ENCODE measurements at places on chromosomes 3 and 15.

DNA sequence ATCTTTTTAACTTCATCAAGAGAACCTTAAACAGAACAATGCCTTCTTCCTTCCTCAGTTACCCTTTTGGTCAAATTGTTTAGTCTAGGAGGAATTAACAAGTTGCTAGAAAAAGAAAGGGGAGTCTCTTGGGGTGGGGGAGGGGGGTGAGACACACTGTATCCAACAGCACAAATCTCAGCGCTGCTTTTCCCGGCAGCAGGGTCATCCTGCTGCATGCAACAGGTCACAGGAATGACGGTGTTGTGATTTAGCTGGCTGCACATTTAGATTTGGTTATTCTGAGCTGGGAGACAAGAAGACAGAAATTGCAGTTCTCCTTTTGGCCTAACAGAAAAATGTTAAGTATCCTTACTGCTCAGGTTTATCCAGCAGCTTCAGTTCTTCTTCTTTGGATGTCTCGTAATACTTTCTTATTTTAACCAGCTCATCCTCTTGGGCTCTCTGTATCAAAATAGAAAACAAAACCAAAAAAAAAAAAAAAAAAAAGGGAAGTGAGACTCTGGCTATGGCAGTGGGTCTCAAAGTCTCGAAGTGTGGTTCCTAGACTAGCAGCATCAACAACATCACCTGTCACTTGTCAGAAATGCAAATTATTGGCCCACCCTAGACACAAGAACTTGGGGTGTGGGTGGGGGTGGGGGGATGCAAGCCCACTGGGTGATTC, 190.5 kb downstream of the GREM1 start:
- DNase-seq, result no peak

DNA sequence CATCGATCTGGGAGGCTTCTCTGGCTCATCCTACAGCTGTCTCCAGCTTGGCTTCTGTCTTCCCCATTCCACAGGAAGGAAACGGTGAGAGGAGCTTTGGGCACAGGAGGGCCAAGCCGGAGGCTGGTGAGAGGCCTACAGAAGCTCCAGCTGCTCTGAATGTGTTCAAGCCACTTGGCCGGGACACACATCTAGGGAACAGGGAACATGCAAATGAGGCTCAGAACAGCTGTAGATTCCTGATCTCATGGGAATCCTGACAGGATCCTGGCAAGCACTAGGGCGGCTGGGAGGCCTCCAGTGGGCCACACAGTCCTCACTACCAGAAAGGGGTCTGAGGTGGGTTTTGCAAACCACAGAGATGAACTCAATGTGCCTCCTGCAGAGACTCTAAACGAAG, 13.7 kb downstream of the SEMA5B start:
- no peak for DNase-seq

DNA sequence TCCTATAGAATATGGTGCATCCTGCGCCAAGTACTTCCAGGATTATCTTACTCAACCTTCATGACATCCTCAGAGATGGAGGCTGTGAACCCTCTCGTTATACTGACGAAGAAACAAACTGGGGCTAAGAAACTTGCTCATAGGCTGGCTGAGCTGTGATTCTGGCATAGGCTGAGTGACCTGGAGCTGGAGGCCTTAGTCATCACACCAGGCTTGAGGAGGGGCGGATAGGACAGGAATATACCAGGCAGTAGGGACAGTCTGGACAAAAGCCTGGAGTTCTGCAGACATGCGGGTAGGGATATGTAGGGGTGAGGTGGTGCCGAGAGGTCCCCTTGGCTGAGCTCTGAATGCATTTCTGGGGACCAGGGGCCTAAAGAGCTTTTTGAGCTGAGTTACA, 18.1 kb downstream of the HEMK1 start:
- DNase-seq, result no peak

- DNase-seq, result no peak
These were observed 114.5 kb downstream of the EPHA3 start for GRCh38 chr3:89221924-89222323.

DNA sequence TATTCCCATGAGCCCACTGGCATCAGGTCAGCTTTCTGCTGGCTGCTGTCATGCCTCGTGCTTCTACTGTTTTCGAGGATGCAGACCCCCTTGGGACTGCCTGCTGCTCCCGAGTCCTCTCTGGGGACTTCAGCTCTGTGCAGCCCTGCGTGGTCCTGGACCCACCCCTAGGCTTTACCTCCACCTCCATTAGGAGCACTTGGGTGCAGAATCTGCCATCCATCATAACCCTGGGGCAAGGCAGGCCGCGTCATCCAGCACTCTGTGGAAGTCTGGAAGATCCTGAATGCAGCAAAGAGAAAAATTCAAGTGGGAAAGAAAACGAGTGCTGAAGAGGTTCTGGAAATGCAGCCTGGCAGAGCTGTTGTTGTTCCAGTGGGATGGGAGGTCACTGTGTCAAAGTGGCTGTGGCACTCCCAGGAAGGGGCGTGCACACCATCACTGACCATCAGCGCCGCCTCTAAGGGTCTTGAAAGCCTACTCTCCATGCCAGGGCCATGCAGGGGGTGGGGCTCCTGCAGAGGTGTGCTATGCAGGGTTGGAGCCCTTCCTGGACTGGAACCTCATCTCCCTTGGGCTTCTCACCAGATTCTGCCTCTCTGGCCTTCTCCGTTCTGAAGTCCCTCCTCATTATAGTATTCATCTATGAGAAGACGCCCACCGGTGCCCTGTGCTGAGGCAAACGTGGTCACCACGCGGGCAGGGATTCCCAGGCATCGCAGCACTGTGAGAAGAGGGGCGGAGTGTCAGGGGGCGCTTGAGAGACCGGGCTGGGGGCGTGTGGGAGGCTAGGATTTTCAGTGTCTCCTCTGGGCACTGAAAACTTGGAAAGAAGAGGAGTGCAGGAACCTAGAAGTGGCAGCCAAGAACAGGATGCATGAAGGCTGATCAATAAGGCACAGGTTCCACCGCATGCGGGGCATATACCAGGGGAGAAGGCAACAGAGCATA, 12.5 kb downstream of the EPB42 start:
- no peak for DNase-seq

DNA sequence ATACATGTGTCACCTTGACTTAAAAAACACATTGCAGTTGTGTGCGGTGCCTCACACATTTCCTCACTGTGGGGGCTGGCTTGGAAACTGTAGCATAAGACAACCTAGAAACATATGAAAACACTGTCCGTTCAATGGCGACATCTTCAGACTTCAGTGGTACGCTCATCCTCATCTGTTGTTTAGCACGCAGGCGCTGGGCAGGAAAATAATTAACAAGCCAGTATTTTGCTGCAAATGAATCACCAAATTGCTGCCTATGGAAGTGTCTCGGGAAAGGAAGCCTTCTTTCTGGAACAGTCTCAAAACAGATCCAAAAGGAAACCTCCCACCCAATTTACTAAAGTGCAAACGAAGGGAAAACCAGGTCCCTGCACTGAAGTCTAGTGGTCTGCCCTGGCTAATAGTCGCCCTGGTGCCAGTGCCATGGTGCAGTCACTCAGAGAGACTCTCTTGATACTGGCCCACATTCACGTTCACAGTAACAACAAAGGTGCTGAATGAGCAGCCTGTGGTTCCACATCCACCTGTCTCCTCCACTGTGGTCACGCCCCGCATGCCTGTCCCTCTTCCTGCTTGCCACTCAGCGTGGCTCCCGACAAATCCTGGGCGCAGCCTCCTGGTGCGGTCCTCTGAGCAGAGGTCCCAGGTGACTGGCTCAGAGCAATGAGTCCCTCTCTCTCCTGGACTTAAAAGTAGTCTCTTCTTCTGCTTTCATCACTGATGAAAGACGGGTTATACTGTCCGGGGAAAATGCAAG, 35.6 kb upstream of the MUC13 start:
- DNase-seq, result no peak

DNA sequence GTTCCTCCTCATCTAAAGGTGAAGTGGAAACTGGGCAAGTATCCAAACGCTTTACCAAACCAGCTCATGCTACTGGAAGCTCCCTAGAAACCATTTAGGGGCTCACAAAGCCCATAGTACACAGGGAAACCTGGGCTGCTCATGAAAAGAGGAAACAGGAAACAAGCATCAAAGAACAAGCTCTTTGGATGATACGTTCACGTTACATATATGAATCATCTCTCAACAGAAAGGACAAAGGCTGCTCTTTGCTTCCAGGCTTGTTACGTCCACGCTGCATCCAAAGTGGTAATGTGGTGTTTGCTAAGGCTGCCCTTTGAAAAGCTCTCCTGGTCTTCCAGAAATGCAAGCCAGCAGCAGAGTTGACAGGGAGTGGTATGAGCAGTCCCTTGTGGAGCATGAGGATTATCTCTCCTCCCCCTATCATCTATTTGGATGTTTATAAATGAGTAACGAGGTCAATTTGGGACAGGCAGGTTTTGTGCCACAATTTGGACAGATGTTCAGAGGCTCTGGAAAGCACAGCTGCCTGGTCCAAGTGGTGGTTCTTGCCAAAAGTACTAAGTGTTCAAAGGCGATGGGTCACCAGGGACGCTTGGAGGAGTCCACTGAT, 98.0 kb upstream of the RORA start:
- peak; percentile 4 for DNase-seq

DNA sequence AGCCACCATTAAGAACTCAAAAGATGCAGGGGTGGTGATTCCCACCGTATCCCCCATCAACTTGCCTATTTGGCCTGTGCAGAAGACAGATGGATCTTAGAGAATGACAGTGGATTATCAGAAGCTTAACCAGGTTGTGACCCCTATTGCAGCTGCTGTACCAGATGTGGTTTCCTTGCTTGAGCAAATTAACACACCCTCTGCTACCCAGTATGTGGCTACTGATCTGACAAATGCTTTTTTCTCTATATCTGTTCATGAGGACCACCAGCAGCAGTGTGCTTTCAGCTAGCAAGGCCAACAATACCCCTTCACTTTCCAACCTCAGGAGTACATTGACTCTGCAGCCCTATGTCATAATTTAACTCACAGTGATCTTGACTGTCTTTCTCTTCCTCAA, 8.6 kb upstream of the MCF2L2 start:
- DNase-seq, result no peak

GRCh38 chr3:94311651-94312050, 248.8 kb downstream of the NSUN3 start:
- no peak for DNase-seq

DNA sequence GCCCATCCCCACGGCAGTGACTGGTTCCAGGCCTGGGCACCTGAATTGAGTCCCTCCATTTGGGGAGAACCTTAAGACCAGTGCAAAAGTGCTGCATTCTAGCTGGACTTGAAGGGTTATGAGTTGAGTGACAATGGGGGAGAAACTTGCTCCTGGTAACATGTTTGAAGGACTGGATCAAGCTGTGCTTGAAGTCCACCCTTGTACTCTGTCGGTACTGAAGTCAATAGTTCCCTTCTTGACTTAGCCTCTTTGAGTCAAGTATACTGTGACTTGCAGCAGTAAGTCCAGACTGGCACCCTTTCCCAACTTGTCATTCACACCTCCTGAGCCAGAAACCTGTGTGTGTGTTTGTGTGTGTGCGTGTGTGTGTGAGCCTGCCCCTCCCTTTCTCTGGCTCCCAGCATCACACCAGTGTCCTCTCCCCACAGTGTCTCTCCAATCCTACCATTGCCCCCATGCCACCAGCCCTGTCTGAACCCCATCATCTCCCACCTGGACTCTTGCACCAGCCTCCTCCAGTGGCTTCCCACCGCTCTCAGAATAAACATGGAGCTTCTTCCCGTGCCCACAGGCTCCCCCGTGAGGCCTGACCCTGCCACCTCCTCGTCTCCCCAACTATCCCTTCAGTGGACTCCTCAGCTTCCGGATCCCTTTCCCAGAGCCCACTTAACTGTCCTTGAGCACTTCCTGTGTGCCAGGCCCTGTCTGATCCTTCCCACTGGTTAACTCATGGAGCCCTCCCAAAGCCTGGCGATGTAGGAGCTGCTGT, 10.2 kb upstream of the FBLN2 start:
- no peak for DNase-seq

DNA sequence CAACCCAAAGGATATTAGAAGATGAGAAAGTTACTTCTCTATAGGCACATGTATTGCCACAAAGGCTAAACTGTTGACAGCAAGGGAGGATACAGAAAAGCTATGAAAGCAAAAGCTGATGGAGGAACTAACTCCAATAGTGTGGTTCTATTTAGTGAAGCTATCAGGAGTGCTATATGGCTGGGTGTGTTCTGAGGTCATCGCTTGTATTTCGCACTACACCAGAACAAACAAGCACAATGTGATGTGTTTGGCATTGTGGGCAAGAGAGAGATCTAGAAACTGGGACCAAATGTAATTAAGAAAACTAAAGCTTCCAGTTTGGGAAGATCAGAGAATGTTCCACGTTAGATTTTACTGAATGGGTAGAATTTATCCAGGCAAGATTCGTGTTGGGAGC, 220.4 kb upstream of the UMPS start:
- no peak for DNase-seq

DNA sequence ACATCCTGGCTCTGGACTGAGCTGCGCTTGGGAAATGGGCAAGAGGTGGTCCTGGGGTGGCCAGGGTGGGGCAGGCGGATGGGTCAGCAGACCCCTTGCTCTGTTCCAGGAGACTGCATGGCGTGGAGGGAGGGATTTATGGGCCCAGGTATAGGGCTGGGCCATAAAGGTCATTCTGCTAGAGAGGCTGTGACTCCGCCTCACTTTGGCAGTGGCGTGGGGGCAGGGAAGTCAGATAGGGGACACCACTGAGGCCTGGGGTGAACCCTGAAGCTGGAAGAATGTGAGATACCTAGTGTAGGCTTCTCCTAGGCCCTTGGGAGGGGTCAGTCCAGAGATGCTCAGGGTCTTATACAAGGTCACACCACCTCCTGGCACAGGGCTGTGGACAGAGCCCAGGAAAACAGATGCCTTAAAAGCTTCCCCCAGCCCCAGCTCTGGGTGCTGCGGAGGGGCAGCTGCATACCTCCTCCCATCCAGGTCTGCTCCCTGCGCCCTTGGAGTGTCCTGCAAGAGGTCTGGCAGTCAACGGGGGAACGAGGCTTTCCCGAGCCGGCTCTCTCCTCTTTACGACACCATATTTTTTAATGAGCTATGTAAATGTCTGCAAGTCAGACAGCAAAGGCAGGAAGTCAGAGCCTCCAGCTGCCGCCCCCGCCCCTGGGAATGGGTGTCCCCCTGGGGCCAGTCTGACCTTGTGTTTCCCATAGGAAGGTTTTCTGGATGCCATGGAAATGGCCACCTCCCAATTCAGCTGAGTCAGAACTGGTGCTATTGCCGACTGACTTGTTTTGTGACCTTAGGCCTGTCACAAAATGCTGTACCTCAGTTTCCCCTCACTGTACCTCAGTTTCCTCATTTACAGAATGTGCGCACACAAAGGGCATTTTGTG, 26.3 kb downstream of the LINGO1 start:
- no peak for DNase-seq

DNA sequence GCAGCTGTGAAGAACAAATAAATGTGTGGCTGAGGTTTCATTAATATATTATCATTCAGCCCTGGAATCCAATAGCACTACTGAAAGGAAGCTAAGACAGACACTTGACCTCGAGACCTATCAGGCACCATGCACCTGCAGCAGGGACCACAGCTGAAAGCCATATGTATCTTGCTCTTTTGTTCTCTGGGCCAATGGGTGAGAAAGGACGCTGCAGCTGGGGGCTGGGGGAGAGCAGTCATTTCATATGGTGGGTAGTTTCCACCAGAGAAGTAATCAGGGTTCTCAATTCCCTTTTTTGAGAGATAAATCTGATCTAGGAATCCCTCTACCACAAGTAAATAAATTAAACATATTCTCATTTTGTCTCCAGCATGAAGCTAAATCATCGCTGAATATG, 225.6 kb upstream of the STRIT1 start:
- DNase-seq, result no peak
